ENCODE measurements at places on chromosomes 12 and 14.

DNA sequence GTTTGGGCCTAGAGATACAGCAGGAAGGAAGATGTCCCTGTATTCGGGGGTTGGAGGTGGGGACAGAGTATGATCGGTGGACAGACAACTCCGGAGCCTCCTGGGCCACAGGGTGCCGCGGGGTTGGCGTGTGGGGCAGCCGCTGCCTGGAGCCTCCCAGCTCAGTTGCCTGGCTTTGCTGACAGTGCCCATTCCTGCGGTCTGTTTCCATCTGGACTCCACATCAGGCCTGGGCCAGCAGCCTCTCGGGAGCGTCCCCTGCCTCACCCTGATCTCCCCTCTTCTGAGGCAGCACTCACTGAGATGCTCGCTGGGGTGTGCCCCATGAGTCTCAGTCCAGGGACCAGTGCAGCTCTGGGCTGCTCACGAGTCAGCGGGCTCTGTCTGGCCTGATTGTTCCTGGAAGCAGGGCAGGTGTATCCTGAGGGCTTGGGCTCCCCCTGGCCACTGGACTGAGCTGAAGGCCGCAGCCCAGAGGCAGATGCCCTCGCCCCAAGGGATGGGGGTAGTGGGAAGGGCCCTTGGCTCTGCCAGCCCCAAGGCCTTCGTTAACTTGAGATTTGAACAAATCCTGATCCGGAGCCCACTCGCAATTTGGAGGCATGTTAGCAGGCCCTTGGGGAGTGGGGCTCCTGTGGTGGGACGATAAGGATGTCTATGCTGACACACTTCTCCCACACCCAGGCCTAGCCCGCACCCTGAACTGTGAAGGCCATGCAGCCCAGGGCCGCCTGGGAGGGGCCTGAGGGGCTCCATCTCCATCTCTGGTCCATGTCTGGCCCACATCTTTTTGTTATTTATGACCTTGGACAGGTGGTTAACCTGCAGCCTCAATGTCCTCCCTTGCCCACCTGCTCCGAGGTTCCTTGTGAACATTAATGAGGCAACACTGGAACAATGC, 7.5 kb downstream of the HIP1R start:
- no peak for DNase-seq

GRCh38 chr12:106839333-106839732, 64.9 kb downstream of the RIC8B start:
- no peak for DNase-seq

- no peak for DNase-seq
Measured at GRCh38 chr14:24986206-24986893, 63.6 kb downstream of the STXBP6 start.

DNA sequence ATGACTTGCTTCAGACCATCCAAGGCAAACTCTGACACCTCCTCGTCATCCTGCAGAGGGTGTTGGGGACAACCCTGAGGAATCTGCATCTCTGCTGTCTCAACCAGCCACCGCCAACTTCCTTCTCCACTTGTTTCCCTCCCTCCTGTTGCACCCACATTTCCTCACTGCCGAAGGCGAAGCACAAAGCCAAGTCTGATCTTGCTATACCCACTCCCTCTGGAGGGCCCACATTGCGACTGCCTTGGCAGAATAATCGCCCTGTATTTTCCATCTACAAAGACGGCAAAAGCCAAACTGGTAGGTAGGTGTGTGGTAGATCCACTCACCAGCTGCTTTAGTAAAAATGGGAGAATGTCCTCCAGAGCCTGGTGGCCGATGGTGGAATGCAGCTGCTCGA, 21.8 kb upstream of the RAB35 start:
- DNase-seq: no peak

- DNase-seq: no peak
Measured at GRCh38 chr14:72318648-72319047, 386.4 kb downstream of the RGS6 start.

GRCh38 chr14:41403360-41403759, 203.3 kb upstream of the LRFN5 start:
- DNase-seq: no peak

- DNase-seq: no peak
Measured at GRCh38 chr12:2813214-2814185, 1.0 kb downstream of the ITFG2 start.

DNA sequence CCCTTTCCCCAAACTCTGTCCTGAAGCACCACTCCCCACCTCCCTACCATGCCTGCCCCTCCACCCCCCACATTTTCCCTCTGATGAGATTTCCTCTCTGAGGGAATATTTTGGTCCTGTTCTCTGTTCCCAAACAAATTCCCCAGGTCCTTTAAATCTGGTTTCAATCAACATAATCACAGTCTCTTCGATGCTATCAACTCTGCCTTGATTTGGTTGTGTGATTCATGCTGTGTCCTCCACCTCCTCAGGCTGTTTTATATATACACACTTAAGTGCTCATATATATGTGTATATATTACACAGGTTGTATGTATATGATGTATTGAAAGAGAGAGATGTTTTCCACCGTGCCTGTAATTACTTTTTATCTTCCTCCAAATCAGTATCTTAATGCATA, 36.0 kb downstream of the NTF3 start:
- DNase-seq: no peak

DNA sequence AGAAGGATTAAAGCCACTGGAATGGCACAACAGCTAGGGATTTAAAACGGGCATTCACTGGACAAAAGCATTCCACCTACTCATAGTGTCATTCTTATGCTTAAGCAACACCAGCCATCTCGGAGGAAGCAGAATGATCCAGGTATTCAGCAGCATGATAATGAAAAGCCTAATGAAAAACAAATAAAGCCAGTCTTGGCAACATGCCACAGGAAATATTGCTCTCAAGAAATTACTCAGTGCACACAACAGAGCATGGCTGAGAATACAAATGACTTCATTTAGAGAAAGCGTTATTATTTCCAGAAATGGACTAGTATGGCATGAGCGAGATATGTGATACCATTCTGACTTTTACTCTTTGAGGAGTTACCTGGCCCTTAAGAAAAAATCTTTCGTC, 442.2 kb downstream of the APAF1 start:
- DNase-seq: no peak

GRCh38 chr12:124411281-124411878, 116.5 kb downstream of the RFLNA start:
- no peak for DNase-seq

Data from activated T-helper 1 cell treated with anti-CD3 and anti-CD28 coated beads, Interleukin-2, amount 50 U/mL, for 16 hours (primary cell).